ENCODE measurements at places on chromosomes 16 and 17.

DNA sequence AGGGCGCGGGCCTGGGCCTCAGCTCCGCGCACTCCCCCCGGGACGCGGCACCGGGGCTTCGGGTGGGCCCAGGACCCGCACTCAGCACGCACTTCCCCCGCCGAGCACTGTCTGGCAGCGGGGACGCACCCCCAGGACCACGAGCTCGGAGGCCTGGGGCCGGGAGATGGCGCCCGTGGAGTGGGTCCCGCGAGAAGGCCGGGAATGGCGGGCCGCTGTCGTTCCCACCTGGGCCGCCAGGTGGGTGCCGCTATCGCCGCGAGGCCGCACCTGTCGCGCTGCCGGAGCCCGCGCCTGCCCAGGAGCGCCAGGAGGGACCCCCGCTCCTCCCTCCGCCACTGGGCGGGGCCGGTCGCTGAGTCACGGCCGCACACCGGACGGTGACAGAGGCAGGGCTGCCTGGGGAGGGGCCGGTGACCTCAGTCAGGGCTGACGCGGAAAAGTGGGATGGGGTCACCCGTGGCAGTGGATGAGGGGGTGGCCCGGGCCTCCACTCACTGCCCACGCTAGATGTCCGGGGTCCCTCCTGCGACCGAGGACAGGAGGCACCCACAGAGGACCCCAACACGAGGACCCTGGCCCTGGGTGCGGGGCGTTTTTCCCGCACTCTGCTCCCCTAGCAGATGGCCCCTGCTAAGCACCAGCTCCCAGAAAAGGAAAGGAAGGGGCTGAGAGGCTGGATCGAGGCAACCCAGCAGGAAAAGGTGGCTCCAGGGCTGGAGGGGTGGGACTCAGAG is 6.9 kb upstream of the ACTG1 start:
- DNase-seq = no peak

DNA sequence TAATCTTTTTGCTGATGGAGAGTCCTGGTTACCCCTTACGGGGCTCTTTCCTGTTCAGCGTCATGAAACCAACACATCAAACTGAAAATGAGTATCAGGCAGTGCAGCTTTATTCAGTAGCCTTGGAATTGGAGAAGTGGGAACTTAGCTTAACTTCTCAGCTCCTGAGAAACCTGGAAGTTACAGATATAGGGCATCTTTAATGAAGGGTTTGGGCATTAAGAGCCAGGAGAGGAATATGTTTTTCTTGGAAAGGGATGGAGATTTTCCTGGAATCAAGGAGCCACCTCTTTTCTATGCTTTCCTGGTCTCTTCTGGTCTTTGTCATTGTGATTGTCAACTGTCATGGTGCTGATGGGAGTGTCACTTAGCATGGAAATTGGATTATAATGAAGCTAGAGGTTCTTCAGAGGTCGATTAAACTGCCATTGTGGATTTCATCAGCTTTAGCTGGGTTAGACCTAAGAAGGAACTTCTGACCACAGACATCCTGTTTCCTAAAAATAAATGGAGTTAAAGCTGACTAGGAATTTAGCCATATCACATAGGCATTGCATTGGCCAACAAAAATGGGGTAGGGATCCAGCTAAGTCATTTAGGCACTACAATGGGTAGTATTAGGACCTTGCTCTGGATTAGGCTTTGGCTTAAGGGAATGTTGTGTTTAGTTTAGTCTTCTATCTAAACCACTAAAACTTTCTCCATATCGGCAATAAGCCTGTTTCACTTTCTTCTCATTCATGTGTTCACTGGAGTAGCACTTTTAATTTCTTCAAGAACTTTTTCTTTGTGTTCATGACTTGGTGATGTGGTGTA is 186.4 kb downstream of the BCAS3 start:
- no peak for DNase-seq

DNA sequence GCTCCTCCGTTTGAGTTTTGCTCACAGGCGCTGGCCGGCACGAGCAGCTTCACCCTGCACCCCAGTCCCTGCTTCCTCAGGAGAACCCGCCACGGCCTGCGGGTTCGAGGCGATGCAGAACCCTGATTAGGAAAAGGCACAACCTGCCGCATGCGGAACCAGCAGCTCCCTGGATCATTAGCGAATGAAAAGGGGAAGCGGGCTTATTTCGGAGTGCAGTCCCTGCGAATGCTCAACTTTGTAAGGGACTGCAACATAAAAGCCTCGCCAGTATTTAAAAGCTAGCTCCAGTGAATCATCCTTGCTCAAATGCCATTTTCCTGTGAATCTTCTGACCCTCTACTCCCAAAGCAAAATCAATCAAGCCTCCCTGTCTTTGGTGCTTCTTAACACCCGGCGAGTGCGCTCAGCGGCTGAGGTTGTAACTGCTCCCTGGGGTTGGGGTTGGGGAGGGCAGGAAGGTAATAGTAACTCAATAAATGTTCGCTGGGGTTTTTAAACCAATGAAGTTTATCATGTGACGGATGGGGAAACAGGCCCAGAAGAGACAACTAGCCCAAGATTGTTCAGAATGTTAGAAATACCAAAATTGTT is 678 bp upstream of the AKAP10 start:
- no peak for DNase-seq

GRCh38 chr16:81864646-81865382 is 85.7 kb downstream of the PLCG2 start:
- no peak for DNase-seq

DNA sequence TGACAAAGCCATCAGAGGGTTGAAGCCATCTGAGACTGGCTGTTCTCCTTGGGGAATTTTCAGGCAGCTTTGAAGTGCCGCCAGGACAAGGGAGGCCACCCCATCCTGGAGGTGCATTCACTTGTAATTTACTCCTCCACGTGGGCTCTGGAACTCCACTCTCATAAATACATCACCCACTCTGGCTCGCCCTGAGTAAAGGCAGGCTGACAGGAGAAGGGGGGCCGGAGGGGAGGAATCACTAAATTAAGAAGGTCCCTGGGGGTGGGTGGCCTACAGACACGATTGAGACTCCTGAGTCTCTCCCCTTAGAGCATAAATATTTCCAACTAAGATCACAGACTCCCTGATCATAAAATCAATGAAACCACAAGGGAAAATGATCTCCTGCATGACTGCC is 56.3 kb upstream of the HNF1B start:
- DNase-seq = no peak

DNA sequence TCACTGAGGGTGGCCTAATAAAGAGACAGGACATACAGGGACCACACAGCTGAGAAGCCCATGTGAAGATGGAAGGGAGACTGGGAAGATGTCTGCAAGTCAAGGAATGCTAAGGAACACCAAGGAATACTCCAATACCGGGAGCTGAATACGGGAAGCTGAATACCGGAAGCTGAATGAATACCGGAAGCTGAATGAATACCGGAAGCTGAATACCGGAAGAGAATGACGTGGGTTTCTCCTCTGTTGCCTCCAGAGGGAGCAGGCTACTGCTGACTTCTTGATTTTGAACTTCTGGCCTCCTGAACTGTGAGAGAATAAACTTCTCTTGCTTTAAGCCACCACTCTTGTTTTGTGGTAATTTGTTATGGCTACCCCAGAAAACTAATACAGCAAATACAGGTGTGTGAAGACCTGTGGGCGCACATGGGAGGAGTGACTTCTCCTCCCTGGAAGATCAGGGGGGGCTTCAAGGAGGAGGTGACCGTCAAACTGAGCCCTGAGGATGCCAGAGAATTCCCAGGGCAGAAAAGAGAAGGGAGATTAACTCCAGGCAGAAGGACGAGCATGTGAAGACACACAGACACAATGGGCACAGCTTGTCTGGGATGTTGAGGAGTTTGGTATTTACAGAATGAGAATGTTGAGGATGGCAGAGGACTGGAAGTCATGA is 259.9 kb downstream of the IRF8 start:
- no peak for DNase-seq

GRCh38 chr17:80356231-80356856 is 58.6 kb upstream of the ENDOV start:
- DNase-seq = no peak

DNA sequence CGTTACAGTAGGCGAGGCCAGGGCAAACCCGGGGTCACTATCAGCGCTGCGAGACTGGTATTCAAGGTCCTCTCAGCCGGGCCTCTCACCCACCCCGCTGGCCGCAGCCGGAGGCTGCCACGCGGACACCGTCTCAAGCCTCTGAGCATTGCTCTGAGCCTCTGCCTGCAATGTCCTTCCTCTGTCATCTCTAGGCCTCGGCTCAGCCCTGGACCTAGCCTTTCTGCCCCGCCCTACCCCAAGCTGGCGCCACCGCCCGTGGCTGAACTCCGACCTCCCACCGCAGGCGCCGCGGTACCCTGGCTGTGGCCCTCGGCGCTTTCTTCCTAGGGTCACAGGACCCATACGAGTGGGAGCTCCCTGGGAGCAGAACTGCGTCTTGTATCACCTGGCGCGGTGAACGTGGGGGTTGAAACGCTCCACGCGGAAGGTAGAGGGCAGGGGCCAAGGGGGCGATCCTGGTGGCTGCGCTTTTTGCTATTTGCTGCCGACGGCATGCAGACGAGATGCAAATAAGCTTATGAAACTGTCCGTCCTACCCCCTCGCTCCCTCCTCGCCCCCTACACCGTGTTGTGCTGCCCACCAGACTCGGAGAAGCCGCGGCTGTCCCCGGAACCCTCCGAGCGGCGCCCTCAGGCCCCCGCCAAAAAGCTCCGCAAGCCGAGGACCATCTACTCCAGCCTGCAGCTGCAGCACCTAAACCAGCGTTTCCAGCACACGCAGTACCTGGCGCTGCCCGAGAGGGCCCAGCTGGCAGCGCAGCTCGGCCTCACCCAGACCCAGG is 3.7 kb downstream of the DLX4 start:
- DNase-seq = no peak

DNA sequence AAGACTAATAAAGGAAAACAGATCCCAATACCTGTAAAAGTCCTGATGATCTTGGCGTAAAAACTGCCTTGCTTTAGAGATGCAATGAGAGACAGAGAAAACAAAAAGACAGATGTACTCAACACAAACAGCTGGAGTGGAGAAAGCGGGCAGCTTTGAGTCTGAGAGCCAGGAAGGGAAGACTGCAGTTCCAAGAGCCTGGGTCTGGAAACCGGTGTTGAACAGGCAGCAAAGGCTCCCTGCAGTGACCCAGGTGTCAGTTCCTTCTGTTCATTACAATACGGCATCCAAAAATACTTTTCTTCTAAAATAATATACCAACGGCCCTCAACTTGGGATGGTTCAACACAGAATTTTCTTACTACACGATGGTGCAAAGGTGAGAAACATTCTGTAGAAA is 29.6 kb downstream of the VPS53 start:
- DNase-seq = no peak

- DNase-seq = no peak
Measured at GRCh38 chr16:28858421-28858820, 5.2 kb upstream of the SH2B1 start.

GRCh38 chr17:55441544-55441943 is 19.9 kb upstream of the MMD start:
- DNase-seq = no peak

DNA sequence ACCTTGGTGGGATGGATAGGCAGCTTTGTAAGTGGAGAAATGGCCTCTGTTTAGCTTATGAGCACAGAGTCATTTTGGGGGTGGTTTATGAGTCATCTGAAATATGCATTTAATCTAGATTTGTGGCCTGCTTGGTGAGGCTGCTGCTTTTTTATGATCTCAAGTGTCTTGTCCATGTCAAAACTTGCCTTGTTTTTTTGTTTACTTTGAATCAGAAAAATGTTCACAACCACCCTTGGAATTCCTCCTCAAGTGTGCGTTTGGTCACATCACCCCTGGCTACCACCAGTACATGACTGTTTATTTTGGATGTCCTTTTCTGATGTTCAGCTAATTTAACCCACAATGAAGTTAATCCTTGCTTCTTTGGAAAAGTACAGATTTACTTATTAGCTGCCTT is 64.6 kb downstream of the FTO start:
- DNase-seq = peak; percentile 79

DNA sequence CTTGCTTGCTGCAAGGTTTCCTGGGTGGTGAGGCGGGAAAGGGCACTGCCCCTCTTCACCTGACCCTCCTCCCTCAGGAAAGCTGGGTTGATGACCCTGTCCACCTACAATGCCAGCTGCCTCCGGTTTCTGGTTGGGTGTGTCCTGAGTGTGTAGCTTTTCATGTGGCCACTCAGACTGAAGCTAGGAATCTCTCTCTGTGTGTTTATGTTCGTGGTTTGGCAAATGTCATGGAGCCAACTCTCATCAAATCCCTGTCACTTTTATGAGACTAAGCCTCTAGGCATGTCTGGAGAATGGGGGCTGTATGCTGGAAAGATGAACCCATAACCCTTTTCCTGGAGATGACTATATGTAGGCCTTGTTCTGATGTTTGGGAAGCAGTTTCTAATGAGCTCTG is 17.1 kb downstream of the PLEKHG4 start:
- no peak for DNase-seq

DNA sequence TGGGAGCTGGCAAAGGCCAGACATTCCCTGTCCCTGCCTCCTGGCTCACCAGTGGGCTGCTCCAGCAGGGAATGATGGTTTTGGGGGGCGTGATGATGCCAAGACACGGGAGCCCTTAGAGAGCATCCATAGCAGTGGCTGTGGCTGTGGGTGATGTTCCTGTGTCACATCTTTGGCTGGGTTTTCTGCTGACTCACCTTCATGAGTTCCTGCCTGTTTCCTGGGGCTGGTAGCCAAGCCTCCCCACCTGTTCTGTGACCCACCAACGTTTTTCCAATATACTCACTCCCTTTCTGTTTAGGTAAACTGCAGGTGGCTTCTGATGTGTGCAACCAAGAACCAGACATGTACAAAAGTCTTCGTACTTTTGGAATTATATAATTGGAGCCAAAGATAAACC is 16.5 kb upstream of the NF1 start:
- no peak for DNase-seq

DNA sequence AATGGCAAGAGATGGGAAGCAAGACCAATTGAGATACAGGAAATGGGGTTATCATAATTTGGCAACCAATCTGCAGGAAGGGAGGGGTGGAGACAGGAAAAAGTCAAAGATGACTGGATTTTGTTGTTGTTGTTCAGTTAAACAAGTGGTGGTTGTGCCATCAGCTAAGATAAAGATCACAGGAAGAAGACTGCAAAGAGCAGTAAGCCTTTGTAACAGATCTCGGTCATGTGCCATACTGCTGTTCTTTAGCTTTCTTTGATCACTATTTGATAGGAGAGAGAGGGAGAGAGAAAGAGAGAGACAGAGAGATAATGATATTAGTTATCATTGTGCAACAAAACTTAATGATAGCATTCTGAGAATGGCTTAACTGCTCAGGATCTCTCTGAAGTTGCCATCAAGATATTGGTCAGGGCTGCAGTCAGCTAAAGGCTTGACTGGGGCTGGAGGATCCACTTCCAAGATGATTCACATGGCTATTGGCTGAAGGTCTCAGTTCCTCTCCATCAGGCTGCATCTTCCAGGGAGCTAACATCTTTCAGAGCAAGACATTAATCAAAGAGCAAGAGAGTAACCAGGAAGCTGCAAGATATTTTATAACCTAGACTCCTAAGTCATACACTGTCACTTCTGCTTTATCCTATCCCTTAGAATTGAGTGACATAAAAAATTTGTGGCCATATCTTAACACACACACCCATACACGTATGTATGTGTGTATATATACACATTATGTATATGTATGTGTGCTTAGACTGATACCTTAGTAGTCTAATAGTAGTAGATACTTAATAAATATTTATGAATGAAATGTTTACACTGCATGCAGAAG is 405.0 kb downstream of the SHISA9 start:
- DNase-seq = no peak
